ENCODE measurements at places on chromosomes 3 and 15.

DNA sequence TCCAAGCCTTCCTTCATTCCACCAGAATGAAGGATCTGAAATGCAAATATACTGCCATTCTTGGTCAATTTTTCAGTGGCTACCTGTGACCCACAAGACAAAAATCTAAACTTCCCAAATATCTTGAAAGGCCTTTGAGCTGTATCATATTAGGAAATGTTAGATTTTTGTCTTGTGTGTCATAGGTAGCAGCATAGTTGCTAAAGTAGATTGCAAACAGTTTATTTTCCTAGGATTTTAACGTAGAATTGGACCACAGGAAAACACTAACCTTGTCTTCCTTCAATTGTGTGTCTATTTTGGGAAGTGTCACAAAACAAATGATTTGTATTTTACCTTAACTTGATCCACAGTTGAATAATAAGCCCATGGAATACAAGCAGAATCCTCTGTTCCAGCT is 42.4 kb downstream of the CP start:
- peak; percentile 61 for DNase-seq

GRCh38 chr15:90234096-90234988 is at the start of gene GDPGP1:
Gene GDPGP1, plus strand, starts transcription at chr15:90234209. Its CDS starts 6,700 bp downstream, at chr15:90240909.
- no peak for DNase-seq

DNA sequence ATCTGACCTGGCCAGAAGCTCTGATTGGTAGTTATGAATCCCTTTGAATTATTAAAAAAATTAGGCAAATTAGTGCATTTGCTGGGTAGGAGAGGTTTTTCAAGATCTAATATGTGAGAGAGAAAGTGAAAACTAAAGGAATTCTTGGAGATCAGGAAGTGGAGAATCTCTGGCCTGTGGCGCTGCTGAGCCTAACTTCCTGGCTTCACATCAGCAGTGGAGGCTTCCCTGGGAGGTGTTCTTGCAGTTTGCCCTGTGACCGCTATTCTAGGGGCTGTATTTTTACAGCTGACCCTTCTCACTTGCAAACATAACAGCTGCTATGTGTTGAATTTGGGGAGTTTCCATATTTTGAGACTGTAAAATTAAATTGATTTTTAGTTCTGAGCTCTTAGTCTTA is 166.4 kb downstream of the ATG7 start:
- DNase-seq, result no peak

DNA sequence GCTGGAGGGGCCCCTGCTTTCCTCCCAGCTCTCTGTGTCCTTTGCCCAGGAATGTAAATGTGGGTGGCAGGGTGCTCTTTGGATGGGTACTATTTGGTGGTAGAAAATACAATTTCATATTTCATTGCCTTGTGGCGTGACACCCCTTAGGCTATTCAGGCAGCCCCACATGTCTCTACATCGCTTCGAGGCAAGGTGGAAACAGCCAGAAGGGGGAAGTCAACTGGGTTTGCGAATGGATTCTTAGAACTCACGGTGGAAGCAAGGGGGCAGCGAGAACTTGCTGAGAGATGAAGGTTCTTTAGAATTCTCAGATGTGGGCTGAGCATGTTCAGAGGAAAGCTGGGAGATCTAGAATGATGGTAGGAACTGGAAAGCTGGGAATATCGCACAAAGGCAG is 25.3 kb downstream of the PLA2G4D start:
- DNase-seq, result no peak

DNA sequence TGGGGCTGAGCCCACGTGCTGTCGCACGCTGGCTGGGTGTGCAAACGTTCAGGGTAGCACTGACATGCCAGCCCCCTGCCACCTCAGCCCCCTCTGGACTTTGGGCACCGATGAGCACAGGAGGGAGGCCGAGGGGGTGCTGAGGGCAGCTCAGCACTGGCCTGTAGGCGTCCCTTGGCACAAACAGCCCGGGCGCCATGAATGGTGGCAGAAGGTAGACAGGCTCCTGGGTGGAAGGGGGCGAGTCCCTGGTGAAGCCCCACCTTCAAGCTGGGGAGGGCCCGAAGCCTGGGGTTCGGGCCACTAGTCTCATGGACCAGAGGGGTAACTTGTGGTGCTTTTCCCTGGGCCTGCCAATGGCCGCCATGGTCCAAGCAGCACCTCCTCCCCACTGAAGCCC is 70.7 kb downstream of the GLB1 start:
- no peak for DNase-seq

DNA sequence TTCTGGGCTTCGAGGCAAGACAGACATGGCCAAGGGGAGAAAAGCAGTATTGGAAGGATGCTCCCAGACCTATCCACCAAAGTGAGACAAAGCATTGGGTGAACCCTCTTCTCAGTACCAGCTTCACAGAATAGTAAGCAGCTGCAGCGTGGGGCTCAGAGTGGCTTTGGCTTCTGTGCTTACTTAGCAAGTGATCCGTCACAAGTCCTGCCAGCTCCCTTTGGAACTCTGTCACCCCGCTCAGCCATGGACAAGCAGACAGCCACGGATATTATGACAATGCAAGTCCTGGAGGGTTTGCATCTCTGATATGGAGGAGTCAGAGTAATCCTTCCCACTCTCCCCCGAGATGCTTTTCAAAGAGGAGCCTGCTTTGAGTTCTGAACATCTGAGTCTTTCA is 90.8 kb downstream of the SLCO3A1 start:
- DNase-seq, result no peak

DNA sequence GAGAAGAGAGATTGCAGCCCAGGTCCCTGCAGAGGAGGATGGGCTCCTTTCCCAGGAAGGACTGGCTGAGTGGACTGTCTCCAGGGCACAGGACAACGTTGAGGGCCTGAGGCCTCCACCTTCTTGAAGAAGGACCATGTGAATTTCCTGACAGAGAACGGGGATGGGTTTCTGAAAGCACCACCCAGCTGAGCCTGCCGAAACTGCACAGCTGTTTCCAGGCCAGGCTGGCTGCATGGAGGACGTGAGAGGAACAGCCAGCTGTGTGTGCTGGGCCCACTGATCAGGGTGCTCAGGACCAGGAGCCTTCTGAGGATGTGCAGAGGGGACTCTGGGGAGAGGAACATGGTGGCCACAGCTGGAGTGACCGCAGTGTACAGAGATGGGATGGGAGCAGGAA is 39.2 kb downstream of the HMCES start:
- DNase-seq, result no peak

GRCh38 chr3:33426068-33426467 is 14.1 kb downstream of the UBP1 start:
- DNase-seq, result no peak

GRCh38 chr3:127212711-127213110 is 19.8 kb downstream of the PRR23E start:
- no peak for DNase-seq

GRCh38 chr15:63456258-63456657 is 48.1 kb upstream of the USP3 start:
- no peak for DNase-seq

- no peak for DNase-seq
These were observed 51.9 kb downstream of the SEMA6D start for GRCh38 chr15:47769166-47769565.

GRCh38 chr3:132417695-132418411 is 551 bp downstream of the DNAJC13 start:
- no peak for DNase-seq

GRCh38 chr3:174191895-174192294 is 667.2 kb upstream of the NAALADL2 start:
- DNase-seq, result no peak

- DNase-seq, result no peak
These were observed 31.1 kb upstream of the IL16 start for GRCh38 chr15:81165535-81165934.

GRCh38 chr15:78170848-78171773 is 21.9 kb downstream of the IDH3A start:
- no peak for DNase-seq

- DNase-seq, result no peak
These were observed 129.5 kb downstream of the TFDP2 start for GRCh38 chr3:142019794-142020320.

DNA sequence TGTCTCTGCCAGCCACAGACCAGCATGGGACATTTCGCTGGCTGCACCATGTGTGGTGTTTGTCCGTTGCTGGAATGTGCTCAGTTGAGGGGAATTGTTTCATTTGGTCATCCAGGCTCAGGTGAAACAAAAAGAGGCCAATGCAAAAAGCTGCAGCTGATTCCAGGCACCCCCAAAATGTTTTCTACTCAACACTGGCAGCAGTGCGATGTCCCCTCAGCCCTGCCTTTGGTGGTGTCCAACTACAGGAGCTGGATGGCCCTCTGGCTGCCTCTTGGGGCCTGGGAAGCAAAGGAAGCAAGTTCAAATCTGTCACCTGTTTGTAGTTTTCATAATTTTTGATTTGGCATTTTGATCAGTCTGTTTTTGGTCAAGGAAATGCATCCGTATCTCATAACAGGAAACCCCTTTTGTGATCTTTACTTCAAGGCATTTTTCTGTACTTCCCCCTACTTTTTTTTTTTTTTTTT is 141.8 kb downstream of the EEFSEC start:
- no peak for DNase-seq

GRCh38 chr3:183695569-183696364 is 1.8 kb upstream of the YEATS2 start:
- no peak for DNase-seq

DNA sequence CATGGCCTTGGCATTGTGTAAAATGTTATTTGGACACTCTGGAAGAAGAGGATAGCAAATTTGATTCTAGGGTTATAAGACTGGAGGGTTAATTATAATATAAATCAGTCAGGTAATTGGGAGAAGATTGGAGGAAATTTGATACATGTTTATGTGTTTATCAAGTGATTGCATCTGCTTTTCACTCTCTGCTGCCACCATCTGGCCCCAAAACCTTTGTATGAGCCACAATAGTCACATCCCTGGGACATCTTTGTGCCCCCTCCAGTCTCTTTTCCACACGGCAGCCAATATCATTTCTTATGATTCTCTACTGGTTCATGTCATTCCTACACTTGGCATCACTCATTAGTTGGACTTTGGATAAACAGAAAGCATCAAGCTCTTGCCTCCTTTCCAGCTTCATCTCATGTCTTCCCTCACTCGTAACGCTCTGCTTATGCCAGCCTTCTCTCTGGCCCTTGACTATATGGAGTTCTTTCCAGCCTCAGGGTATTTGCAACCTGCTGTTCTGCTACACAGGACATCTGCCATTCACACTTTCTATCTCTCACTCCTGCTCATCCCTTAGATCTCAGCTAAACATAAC is 602.3 kb upstream of the SUCLG2 start:
- no peak for DNase-seq

DNA sequence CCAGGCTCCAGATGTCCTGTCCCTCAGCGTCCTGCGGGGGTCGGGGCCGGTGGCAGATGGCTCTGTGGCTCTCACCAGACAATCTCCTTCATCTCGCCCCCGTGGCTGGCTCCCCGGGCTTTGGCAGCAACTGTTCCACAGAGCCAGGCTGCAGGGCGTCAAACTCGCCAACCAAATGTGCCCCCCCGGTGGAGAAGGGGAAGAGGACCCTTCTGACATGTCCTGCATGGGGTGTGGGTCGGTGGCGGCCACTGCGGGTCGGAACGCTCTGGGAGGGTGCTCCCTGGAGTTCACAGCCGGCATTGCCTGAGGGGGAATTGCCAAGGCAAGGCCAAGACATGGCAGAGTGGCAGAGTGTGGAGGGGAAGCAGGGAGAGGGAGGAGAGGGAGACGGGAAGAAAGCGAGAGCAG is 36.0 kb downstream of the BDH1 start:
- no peak for DNase-seq

All from fibroblast of skin of left quadriceps (primary cell).